Vagina (tissue), 2 donors: ENCODE measurements at places on chromosomes 7 and 10. TPM values are rescaled to one million over a fixed set of nuclear protein-coding genes. Genes with fewer than 3 reads are reported as not detected.
A peak's percentile ranks its signal among the peaks of the same experiment; 100 is the strongest.

GSTO2 gene
- 13.8 TPM for total RNA-seq

DNA sequence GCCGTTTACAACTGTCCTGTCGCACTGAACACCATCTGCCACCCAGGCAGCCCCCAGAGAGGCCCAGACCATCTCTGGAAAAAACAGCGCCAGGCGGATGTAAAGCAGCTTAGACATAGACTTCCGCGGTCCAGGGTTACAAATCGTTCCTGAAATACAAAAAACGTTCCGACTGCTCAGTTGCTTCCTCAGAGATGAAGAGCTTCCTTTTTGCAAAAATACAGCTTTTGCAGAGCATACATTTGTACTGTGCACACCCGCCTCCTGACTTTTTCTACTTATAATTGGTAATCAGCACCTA lies 11.4 kb downstream of the DAGLB start:
- no peak for DNase-seq

DNA sequence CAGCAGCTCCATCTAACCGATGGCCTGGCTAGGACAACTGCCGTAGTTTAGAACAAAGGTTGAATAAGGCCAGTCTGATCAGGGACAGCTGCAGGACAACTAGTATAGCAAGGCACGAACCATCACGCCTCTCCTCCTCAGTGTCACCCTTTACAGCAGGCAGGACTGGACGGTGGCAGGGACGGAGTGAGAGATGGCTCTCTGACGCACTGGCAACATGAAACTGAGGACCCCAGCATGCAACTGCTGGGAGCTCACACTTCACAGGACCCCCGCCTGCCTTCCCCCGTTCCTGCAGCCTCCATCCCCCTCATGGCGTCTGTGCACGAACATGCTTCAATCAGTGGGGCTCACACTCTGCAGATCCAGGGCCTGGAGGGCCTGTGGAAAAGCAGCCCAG lies 53.7 kb downstream of the ZRANB1 start:
- DNase-seq: no peak

DNA sequence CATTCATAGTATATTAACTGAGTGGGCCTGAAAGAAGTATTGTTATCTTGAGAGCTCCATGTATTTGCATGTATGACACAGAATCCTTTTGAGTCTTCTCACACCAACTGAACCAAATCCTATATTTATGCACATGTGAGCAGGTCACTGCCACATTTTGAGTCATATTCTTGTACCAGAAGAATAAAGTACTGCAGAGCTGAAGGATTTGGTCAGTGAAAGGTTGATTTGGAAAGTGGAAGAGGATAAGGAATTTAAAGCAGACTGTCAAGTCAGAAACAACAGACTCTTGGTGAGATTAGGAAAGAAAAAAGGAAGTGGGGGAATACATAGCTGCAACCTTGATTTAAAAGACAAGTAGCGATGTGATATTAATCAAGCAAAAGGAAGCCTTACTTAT lies 121.8 kb downstream of the ARID5B start:
- DNase-seq: no peak

DNA sequence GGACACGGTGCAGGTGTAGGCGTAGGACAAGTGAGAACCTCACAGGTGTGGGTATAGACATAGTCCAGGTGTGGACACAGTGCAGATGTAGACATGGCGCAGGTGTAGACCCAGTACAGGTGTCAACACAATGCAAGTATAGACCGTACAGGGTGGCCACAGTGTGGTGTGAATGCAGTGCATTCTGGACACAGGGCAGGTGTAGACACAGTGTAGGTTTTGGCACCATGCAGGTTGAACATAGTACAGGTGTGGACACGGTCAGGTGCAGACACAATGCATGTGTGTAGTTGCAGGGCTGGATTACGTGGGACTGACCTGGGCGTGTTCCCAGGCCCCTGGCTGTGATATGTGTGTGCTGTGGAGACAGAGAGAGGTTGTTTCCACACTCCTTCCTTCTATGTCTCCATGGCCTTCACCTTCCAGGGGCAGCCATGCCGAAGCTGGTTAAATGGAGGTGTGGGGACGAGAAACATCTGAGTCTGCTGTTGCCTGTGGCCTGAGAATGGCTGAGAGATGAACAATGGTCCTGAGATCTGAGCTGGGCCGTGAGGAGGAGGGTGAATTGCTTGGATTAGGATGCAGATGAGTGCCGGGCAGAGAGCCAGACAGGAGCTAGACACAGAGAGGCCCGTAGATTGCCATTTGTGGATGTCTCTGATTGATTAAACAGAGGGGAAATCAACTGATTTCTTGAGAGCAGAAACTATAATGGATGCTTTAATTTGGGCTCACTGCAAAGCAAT lies 343.9 kb upstream of the SHH start:
- DNase-seq: peak; percentile 46

DNA sequence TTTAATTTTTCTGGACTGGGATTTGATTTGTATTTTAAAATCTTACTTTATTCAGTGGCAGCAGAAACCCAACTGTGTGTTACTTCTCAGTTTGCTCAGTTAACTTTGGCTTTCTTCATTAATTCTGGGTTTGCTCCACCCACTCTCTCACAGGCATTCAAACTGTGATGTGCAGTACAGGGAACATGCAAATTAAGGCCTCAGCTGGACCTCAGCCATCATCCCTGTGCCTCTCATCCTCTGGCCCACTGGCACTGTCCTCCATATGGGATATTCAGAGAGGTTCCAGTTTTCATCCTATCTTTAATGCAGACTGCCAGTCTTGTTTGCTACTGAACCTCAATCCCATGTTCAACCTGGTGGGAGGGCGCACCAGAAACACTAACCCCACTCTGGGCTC lies 743.4 kb upstream of the IGFBP3 start:
- no peak for DNase-seq
